Gastrocnemius medialis (tissue), 4 donors: ENCODE measurements at places on chromosomes 6 and 20.
A peak's percentile ranks its signal among the peaks of the same experiment; 100 is the strongest.

GRCh38 chr20:21149344-21149743 is 23.5 kb downstream of the KIZ start:
- peaks cover 9% of the 10 kb centered on the region for H3K4me1 ChIP-seq
- no peak overlapping the region for H3K4me3 ChIP-seq
- no peak overlapping the region for H3K27ac ChIP-seq
- DNase-seq: no peak
- H3K27me3 ChIP-seq: no peaks in the 10 kb centered on the region

GRCh38 chr6:6808343-6808742 is 219.8 kb downstream of the LY86 start:
- H3K4me1 ChIP-seq: no peaks in the 10 kb centered on the region
- H3K4me3 ChIP-seq: no peak overlapping the region

- no peak overlapping the region for H3K4me3 ChIP-seq
- no peaks in the 10 kb centered on the region for H3K27me3 ChIP-seq
- no peaks in the 10 kb centered on the region for H3K4me1 ChIP-seq
- DNase-seq: no peak
- no peaks in the 10 kb centered on the region for H3K36me3 ChIP-seq
- no peak overlapping the region for H3K27ac ChIP-seq
Measured at GRCh38 chr6:6178795-6179194, 141.7 kb downstream of the F13A1 start.

DNA sequence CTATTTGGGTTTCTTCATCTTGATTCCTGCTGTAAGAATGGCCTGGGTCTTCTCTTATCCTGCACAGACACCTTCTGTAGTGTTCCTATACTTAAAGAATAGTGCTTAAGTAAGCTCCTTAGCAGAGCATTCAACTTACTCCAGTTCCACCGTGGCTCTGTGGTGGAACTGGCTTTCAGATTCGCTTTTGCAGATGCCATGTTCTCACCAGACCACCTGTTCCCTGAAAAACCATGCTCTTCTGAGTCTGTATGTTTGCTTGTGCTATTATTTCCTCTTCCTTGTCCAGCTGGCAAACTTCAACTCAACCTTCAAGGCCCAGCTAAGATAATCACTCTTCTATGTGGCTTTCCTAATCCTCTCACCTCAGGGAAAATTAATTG is 4.9 kb downstream of the ELMO2 start:
- peak overlapping the region; percentile 16 for H3K4me3 ChIP-seq
- peaks cover 70% of the 10 kb centered on the region for H3K4me1 ChIP-seq
- peak overlapping the region; percentile 81 for H3K27ac ChIP-seq
- no peak for DNase-seq
- no peaks in the 10 kb centered on the region for H3K27me3 ChIP-seq

DNA sequence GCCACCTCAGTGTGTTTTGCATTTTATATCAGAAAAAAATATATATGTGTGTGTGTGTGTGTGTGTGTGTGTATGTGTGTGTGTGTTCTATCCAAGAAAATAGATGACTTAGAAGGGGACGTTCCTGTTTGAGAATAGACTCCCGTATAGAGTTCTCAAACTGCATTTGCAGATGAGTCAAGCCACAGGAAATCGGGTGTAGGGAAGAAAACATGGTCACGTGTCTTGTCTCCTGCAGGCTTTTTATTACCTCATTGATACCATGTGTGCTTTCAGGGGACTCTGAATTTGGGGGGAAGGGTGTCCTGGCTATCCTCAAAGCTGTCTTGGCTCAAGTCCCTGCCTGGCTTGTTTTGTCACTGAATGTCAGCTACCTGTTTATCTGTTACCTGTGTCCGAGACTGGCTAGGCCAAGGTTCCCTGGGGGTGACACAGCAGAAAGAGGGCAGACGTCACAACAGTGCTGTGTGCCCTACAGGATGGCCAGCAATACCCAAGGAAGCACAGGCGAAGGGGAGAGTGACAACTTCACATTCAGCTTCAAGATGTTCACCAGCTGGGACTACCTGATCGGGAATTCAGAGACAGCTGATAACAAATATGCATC is 55.7 kb upstream of the NOP56 start:
- no peak overlapping the region for H3K4me3 ChIP-seq
- no peaks in the 10 kb centered on the region for H3K27me3 ChIP-seq
- H3K27ac ChIP-seq: no peak overlapping the region
- no peaks in the 10 kb centered on the region for H3K4me1 ChIP-seq
- no peaks in the 10 kb centered on the region for H3K36me3 ChIP-seq

DNA sequence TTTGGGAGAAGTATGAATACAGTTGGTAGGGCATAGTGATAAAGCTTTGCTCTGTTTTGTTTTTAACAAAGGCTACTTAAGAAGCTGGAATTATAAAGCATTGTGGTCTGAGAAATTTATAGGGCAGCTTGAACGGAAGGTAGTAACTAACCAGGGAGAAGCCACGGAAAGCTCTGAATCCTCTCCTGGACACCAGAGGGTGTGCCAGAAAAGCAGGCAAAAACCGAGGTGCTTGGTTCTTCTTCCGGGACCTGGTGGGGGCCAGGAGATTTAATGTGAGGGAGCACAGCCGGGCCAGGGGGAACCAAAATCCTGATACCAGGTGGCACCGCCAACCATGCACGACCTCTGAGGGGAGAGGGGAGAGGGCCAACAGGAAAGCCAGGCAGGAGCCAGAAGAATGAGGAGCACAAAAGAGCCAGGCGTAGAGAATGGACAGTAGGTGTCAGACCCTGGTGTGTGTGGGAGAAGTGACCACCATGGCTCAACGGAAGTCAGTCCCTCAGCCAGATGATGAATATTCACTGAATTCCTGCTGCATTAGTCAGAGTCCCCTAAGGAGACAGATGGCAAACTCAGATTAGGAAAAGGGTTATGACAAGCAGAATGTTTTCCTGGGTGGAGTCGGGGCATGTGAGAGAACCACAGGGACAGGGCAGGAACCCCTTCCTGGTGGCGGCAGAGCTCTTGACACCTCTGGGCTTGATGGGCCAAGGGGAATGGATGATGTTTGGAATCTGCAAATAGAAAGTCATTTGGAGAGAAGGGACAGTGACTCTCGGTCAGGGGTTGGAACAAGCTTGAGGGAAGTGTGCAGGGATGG is 262.3 kb downstream of the ZNF217 start:
- no peaks in the 10 kb centered on the region for H3K27me3 ChIP-seq
- no peaks in the 10 kb centered on the region for H3K36me3 ChIP-seq
- peaks cover 3% of the 10 kb centered on the region for H3K4me1 ChIP-seq
- H3K27ac ChIP-seq: no peak overlapping the region

GRCh38 chr20:48910347-48910781 is 11.1 kb upstream of the ARFGEF2 start:
- no peak overlapping the region for H3K4me3 ChIP-seq
- DNase-seq: no peak
- no peak overlapping the region for H3K27ac ChIP-seq

- H3K4me3 ChIP-seq: no peak overlapping the region
- H3K4me1 ChIP-seq: no peaks in the 10 kb centered on the region
- H3K27ac ChIP-seq: peak overlapping the region; percentile 42
- DNase-seq: no peak
- no peaks in the 10 kb centered on the region for H3K27me3 ChIP-seq
Measured at GRCh38 chr6:93785694-93786030, 366.3 kb upstream of the EPHA7 start.

- H3K27ac ChIP-seq: no peak overlapping the region
- no peak overlapping the region for H3K4me3 ChIP-seq
- H3K27me3 ChIP-seq: no peaks in the 10 kb centered on the region
- H3K4me1 ChIP-seq: peaks cover 13% of the 10 kb centered on the region
- DNase-seq: no peak
- no peaks in the 10 kb centered on the region for H3K36me3 ChIP-seq
Measured at GRCh38 chr6:31094389-31094881, 17.9 kb downstream of the C6orf15 start.

DNA sequence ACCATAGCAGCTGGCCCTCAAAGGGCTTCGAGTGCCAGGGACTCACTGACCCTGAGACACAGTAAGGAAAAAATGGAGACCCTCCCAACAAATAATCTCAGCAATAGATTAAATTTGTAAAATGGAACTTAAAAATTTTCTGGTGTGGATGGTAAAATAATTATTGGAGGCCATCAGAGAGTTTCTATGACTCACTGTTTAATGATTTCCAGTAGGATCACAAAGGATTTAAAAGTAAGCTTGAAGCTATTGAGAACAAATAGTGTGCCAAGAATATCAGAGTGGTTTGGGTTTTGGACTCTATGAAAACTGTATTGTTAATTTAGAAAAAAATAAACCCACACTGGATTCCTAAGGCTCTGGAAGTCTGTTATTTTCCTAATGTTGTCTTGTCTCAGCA is 115.2 kb upstream of the AKIRIN2 start:
- no peak overlapping the region for H3K4me3 ChIP-seq
- DNase-seq: no peak
- no peaks in the 10 kb centered on the region for H3K4me1 ChIP-seq
- no peak overlapping the region for H3K27ac ChIP-seq
- H3K27me3 ChIP-seq: no peaks in the 10 kb centered on the region

- no peaks in the 10 kb centered on the region for H3K36me3 ChIP-seq
- no peaks in the 10 kb centered on the region for H3K4me1 ChIP-seq
- DNase-seq: no peak
- no peaks in the 10 kb centered on the region for H3K27me3 ChIP-seq
Measured at GRCh38 chr20:2320813-2321658, 25.2 kb downstream of the TGM3 start.

- no peak overlapping the region for H3K4me3 ChIP-seq
- no peak overlapping the region for H3K27ac ChIP-seq
- DNase-seq: no peak
- no peaks in the 10 kb centered on the region for H3K36me3 ChIP-seq
- H3K4me1 ChIP-seq: no peaks in the 10 kb centered on the region
Measured at GRCh38 chr6:45074439-45074838, 253.7 kb upstream of the RUNX2 start.

DNA sequence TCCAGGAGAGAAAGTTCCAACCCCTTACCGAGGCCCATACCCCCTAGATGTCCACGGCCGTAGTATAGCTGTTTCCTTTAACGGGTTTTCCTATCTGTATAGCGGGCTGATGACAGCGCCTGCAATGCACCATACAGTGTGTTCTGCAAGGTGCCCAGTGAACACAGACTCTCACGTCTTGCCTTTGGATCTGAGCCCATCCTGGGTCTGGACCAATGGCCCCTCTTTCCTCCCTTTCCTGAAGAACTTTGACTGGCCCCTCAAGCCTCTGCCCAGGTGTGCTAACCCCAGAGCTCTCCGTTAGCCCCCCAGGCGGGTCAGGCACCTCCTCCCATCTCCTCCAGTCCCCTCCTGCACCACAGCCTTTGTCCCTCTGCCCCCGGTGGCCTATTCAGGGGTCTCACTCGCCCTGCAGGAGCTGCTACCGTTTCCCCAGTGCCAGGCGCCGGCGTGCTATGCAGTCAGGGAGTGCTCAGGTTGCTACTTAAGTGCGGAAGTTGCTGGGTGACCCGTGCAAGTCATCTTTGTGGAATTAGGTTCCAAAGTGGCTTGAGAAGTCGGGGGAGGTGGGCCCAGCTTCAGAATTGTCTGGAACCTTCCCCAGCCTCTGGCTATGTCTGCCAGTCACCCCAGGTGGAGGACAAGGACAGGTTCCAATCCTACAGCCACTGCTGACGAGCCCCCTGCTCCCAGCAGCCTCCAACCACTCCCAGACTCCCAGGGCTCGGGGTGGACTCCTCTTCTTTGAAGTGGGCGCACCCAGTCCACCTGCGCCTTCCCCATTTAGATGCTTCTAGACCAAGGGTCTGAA is 35.0 kb upstream of the ZBP1 start:
- H3K4me3 ChIP-seq: no peak overlapping the region
- no peaks in the 10 kb centered on the region for H3K27me3 ChIP-seq
- no peak for DNase-seq
- peaks cover 9% of the 10 kb centered on the region for H3K36me3 ChIP-seq

- no peak for DNase-seq
- no peaks in the 10 kb centered on the region for H3K36me3 ChIP-seq
- H3K4me3 ChIP-seq: peak overlapping the region; percentile 72
- H3K27ac ChIP-seq: peak overlapping the region; percentile 91
Measured at GRCh38 chr20:31607640-31608250, 2.7 kb downstream of the ID1 start.

- H3K36me3 ChIP-seq: no peaks in the 10 kb centered on the region
- no peak for DNase-seq
- H3K4me3 ChIP-seq: no peak overlapping the region
- H3K27me3 ChIP-seq: no peaks in the 10 kb centered on the region
Measured at GRCh38 chr6:73797861-73798260, 101.9 kb downstream of the CD109 start.

DNA sequence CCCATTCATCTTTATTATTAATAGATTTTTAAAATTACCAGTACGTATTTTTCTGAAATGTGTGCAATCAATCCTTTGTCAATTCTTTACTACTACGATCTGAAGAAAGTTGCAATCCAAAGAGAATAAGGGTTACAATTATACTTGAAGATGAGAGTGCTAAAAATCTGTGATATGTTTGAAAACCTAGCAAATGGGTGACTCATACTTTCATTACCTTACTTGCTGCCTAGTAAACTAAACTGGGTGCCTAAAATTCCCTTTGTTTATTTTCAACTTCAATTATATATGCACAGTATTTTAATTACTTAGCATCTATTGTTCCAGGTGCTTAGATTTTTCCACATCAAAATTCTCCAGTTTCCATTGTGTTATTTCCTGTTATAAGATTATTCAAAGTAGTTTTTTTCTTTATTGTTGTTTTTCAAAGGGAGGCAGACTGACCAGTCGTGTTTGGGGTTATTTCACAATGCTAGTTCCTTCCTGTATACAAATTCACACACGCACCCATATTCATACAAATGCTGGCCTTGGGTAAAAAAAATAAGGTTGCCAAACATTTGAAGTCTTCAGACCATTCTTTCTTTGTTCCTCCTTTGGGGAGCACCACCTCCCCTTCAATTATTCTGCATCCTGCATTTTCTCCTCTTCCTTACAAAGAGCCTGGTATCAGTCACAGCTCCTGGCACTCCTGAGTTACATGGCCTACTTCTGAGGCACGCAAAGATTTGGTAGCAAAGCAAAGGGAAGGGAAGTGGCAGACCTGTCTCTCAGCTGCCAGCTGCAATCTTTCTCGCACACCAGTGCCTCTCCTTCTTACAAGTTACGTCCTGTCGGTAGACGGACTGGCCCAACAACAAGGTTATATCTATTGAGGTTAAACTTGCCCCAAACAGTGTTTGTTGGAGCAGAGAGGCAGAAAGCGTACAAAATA is 16.2 kb upstream of the FAM135A start:
- DNase-seq: no peak
- H3K36me3 ChIP-seq: no peaks in the 10 kb centered on the region
- H3K27me3 ChIP-seq: no peaks in the 10 kb centered on the region

- no peak overlapping the region for H3K27ac ChIP-seq
- no peaks in the 10 kb centered on the region for H3K4me1 ChIP-seq
- no peak for DNase-seq
- H3K4me3 ChIP-seq: no peak overlapping the region
Measured at GRCh38 chr20:7728338-7728737, 211.9 kb downstream of the HAO1 start.

- no peak for DNase-seq
- H3K27ac ChIP-seq: no peak overlapping the region
- no peaks in the 10 kb centered on the region for H3K27me3 ChIP-seq
- H3K36me3 ChIP-seq: no peaks in the 10 kb centered on the region
Measured at GRCh38 chr20:31322504-31322903, 14.1 kb upstream of the DEFB116 start.

DNA sequence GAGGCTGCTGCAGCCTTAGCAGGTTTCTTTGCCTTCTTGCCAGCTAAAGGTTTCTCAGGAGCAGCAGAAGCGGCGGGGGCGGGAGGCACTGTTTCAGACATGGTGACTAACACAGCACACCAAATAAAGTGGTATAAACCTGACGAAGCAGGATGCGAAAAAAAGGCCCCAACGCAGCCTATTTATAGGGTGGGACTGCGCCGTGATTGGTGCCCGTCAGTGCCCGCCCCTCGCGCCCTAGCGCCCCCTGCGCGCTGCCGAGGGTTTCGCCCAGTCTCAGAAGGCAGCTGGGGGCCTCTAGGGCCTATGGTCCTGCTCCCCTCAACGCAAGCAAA is 55.0 kb downstream of the TRIM38 start:
- H3K4me3 ChIP-seq: peak overlapping the region; percentile 23
- DNase-seq: peak; percentile 37
- no peaks in the 10 kb centered on the region for H3K36me3 ChIP-seq
- peaks cover 4% of the 10 kb centered on the region for H3K4me1 ChIP-seq
